ENCODE measurements at places on chromosomes 2 and 18. TPM values are rescaled to one million over a fixed set of nuclear protein-coding genes. Genes with fewer than 3 reads are reported as not detected.

The GALNT5 gene
- 146 TPM for total RNA-seq

The DHRS9 gene
- total RNA-seq: 2.7 TPM

The C2orf80 gene
- not detected for total RNA-seq

The SDC1 gene
- 44.3 TPM for total RNA-seq

The GALNT3 gene
- total RNA-seq: 1.8 TPM

The MOB1A gene
- 76.4 TPM for total RNA-seq
